ENCODE measurements at places on chromosomes 1 and 21. TPM values are rescaled to one million over a fixed set of nuclear protein-coding genes. Genes with fewer than 3 reads are reported as not detected.

- DNase-seq = no peak
Measured at GRCh38 chr21:33208534-33208933, 21.2 kb upstream of the IFNAR2 start.

DNA sequence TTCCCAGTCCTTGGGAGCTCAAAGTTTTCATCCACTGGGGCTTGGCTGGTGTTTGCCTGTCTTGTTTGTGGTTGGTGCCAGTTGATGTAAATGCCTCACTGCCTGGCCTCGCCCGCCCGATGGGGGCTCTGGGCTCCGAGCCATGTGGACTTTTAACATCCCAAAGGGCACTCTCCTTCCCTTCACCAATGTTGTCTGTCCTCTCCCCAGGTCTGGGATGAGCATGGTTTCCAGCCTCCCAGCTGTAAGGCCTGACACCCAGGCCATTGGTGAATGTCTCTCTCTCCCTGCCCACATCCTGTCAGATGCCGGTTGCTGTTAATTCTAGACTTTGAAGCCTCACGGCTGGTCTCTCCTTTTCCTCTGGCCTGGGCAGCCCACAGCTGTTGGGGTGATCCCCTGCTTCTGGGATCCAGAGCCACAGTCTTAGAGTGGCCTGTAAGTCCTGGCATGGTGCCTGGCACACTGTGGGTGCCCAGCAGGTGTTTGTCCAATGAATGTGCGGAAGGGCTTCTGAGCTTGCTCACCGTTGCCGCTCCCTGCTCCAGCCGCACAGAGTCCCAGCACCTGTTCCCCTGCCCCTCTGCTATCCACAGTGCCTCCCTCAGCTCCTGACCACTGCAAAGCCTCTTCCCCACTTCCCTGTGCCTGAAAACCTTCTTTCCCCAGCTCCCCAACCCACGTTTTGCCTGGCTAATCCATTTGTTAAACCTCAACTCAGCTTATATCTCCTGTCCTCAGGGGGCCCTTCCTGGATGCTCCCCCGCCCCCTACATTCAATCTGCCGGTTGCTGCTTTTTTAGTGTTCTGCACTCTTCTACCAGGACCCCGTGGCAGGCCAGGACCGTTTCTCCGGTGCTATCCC is 3.3 kb upstream of the C1orf174 start:
- DNase-seq = peak; percentile 47

DNA sequence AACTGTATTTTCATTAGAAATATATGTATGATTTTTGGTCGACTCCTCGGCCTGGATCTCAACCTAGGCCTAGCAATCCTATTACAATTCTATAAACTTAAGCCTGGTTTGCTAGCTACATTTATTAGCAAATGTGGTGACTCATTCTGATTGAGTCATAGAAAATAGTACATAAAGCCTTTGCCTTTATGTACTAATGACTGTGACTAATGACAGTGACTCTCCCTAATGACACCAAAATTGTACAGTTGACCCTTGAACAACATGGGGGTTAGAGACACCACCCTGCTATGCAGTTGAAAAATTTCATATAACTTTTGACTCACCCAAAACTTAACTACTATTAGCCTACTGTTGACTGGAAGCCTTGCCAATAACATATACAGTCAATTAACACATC is 78.9 kb downstream of the CLEC20A start:
- DNase-seq = no peak

GRCh38 chr21:45867041-45867666 is 114.4 kb upstream of the COL6A1 start:
- no peak for DNase-seq

DNA sequence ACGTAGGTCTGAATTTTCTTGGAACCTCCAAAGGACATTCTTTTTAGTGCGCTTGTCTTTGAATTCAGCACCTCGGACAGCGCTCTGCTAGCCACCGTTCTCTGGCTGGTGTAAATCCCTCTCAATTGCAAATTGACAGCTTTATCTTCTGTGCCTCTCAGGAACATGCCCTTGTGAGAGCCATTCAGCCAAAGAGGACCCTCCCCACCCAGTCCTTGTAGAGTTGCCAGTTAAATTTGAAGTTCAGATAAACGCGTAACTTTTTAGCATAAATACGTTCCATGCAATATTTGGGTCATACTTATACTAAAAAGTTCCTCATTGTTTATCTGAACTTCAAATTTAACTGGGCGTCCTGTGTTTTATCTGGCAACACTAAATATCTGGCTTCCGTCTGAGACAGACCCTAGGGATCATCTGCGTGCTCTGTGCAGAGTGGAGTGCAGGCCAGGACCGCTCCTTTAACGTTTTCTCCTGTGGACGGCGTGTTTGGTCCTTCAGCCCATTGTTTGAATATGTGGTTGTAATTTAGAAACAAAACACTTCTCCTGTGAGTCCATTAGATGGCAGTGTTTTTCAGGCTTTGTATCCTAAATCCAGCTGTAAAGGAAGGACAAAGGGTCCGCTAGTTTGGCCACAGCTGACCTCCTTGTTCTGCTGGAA is 7.0 kb downstream of the KCNAB2 start:
- no peak for DNase-seq

DNA sequence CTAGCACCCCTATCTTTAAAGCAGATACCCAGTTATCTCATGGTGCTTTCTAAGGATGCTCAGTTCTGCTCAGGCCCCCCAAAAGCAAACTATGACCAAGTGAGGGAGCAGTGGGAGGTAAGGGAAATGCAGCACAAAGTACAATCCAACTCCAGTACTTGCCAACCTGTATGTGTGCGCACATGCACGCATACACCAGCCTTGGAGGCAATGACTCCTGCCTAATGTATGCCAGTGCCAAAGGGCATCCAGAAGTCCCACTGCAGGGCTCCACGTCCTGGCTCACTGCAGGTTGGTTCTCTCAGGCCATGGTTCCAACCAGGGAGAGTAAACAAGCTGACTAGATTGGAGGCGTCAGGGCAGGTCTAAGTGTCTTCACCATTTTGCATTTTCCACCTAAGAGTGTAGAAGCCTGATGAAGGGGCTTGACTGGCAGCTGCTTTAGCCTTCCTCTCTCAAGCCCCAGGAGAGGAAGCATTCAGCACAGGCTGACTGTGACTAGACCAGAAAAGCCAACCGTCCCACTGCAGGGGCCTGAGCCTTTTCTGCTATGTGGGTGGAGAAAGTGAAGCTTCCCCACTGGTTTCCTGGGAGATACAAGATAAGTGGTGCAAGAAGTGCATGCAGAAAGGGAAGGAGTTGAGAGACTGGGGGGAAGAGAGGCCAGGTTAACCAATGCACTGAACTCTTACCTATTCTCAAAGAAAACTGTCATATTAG is 7.7 kb downstream of the AMIGO1 start:
- no peak for DNase-seq

DNA sequence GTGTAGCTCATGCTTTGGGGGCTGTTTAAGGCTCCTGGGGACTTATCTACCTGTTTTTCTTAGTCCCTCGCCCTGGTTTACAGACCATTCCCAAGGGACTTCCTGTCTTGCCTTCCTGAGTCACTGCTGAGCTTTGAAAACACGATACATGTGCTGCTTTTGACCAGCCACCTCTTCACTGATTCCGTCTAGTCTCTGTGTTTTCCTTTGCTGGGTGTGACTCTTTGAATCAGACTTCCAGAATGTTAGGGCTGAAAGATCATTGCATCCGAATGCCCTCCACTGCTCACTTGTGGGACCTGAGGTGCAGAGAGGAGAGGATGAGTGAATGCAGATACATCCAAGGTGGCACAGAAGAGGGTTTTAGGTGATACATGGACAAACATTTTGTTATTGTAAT is 35.4 kb upstream of the CITED4 start:
- DNase-seq = no peak

Gene RGSL1
- total RNA-seq = not detected

DNA sequence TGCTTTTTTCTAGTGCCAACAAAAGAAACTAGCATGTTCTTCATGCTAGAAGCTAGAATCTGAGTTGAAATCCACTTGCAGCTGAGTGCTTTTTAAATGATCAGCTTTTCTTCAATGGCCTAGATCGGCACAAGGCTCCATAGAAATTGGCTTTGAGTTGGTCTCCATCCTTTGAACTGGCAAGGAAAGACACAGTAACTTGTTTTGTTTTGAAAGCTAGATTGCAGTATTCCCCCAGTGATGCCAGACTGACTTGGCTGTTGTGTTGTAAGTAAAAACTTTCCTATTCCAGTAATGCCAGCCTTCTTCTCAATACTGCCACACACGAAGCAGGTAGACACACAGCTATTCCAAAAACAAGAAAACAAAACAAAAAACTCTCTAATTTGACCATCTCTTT is 139.1 kb downstream of the FMN2 start:
- no peak for DNase-seq

- DNase-seq = no peak
Measured at GRCh38 chr1:88662723-88663122, 21.4 kb upstream of the PKN2 start.

DNA sequence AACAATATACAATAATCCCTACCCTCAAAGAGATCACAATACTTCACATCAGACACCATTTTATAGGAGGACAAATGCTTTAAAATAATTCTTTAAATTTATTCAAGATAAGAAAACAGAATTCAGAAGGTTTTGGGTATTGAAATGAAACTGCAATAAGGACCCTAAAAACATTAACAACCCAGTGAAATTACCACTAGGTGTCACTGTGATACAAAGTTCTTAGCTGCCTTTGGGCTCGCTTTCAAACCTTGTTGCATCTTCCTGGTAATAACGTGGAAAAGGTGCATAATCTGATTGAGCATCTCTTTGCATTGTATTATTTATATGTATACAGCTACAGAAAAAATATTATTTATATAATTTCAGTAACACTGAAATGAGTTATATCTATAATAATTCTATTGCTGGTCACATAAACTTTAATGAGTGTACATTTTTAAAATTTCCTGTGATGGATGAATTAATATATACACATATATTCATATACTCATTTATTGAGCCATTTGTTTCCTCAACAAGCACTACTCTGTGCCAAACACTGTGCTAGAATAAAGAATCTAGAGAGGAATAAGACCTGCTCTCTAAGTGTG is 185.2 kb downstream of the FAF1 start:
- no peak for DNase-seq

DNA sequence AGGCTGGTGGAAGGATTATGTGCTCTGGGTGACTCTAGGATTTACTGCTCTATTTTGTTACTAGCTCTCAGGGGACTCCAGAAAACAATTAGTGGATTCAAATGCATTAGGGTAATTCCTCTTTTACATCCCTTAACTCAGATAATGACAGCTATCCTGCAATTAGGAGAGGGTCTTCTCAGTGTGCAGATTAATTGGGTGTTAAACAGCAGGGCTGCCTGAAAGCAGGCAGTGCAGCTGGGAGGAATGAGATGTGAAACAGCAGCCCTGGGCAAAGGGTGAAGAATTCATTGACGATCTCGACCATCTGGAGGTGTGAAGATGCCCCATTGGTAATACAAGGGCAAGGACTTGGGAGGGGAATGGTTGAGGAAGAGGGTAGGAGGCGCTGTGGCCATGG is 66.1 kb downstream of the HTR6 start:
- no peak for DNase-seq

DNA sequence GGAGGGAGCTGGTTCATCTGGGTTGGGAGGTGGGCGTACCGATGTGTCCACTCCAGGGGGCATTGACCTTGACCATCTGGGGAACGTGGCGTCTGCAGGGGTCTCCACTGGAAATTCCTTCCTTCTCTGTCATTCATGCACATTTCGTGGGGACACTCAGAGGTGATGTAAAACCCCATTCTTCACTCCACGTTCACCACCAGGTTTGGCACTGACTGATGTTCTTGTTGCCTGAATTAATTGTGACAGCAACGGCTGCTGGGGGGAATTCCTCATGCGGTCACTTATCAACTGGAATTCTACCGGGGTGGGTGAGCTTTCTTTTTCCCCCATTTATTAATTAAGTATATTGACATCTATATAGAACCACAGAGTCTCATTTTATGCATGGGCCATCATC is 18.1 kb upstream of the POFUT2 start:
- DNase-seq = no peak

GRCh38 chr1:203378556-203379245 is 27.8 kb upstream of the FMOD start:
- no peak for DNase-seq

DNA sequence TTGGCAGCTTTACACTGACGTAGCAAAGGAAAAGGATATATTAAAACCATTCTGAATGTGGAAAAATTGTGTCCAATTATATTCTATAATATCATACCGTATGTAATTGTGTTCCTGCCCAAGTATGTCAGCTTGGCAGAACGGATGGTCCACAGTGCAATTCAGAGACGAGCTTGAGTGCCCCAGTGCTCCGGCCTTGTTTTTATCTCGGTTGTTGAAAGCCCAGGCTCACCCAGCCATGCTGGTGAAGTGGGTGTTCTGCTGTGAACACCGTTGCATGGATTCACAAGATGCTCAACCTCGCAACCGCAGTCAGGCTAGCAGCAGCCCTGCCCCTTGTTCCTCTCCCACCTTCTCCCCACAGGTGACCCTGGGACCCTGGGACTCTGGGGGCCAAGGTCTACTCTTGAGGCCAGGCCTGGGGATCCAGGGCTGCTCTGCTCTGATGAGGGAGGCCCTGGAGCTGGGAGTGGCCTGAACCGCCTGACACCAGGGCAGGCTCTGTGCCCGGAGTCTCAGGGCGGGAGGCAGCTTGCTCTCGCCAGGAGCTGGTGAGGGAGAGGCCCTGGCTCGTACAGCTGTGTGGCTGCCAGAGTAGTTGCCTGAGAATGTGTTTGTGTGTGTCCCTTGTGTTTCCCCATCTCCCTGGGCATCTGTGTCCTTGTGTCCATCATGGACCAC is 11.2 kb downstream of the PTPRF start:
- no peak for DNase-seq

Gene RNU1-4
- total RNA-seq = 1,722 TPM

Gene RAB4A
- total RNA-seq = 32.2 TPM

Gene DEPDC1
- 16.1 TPM for total RNA-seq

GRCh38 chr1:222768592-222768991 is 31.6 kb downstream of the FAM177B start:
- DNase-seq = no peak

- no peak for DNase-seq
Measured at GRCh38 chr1:182703539-182703938, 19.2 kb upstream of the RGS8 start.

Gene TLR5
- total RNA-seq = not detected

DNA sequence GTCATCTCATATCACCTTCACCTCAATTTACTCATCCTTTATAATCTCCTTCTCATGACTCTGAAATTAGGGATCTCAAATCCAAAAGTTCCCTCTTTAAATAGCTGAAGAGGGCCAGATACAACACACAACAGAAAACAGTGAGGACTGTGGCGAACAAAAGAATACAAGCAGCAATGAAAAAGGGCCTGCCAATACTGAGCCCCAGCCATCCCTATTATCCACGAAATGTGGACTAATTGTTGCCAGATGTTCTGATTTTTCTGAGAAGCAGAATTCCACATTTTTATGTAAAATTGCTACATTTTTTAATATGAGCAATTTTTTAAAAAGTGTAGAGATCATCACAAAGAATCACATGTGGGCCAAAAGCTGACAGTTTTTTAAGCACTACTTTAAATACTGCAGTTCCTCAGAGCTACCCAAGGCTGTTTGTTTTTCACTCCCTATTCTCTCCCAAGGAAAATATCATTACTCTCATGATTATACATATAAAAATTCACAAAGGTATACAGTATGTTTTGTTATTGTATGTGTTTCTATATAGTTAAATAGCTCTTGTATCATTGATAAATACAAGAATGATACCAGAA is 90.0 kb downstream of the ASH1L start:
- no peak for DNase-seq

Gene KCNT2
- not detected for total RNA-seq

GRCh38 chr1:173113015-173113741 is 62.4 kb upstream of the TNFSF18 start:
- no peak for DNase-seq

- no peak for DNase-seq
Measured at GRCh38 chr21:33299181-33299752, 25.5 kb upstream of the IFNAR1 start.

All from activated naive CD4-positive, alpha-beta T cell treated with anti-CD3 and anti-CD28 coated beads, Interleukin-2, amount 50 U/mL, for 72 hours (primary cell).